ENCODE measurements at places on chromosomes 11 and 22.

DNA sequence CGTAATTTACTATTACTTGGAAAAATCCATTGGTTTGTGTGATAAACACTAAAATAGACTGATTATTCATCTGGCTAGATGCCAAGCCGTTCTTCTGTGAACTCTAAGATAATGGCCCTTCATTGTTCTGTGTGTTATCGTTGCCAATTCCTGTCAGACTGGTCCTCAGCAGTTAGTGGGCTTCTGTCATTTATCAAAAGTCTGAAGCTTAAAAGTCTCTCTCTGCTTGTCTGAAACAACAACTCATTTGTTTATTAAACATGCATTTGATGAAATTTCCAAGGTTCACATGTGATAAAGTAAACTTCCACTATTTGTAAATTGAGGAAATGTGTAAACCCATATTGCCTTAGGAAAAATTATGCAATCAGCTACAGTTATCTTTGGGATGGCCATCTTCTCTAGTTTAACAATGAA, 21.1 kb upstream of the RDX start:
- no peak for DNase-seq

- DNase-seq = no peak
These were observed 11.6 kb downstream of the LARGE2 start for GRCh38 chr11:45933846-45934579.

DNA sequence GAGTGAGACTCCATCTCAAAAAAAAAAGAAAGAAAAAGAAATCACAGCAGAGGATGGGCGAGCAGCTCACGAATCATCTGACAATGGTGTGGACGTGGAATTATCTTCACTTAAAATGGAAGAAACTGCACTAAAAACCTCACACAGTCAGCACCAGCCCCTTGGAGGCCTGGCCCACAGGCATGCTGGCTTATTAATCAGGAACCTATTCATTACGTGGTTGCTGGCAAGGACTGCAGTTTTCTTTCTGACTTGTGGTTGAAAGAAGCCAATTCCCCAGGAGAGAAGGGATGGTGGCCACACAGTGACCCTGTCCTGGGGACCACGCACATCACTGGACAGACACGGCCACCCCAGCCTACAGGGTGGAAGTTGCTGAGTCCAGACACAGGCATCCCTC, 401.1 kb downstream of the CTTN start:
- DNase-seq = no peak

GRCh38 chr11:17439316-17439782, 37.3 kb downstream of the ABCC8 start:
- DNase-seq = no peak

DNA sequence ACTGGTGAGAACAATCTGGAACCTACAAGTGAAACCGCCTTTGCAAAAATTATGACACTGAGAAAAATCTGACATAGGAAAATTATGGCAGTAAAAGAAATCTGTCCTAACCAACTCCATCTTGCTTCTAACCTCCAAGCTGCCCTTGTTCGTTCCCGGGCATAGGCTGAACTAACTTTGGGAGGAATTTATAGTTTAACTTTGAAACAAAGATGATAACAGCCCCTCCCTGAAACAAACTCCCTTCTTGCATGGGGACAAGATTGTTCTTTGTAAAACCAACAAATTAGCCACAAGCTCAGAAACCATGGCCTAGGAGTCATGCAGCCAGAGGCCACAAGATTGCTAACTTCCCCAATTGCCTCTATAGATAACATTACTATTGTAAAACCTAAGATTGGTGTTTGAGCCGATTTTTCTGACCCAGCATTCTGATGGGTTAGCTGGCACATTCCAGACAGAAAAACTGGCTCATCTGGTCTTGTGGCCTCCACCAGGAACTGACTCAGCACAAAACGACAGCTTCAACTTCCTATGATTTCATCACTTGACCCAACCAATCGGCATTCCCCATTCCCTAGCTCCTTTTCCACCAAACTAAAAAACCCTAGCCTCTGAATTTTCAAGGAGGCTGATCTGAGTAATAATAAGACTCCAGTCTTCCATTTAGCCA, 3.6 kb upstream of the CCDC81 start:
- DNase-seq = no peak

All from H1 (cell line).